Forelimb muscle (tissue), 1 donor: ENCODE measurements at places on chromosomes 3 and 15. TPM values are rescaled to one million over a fixed set of nuclear protein-coding genes. Genes with fewer than 3 reads are reported as not detected.

The GABRB3 gene
- 1.0 TPM for polyA plus RNA-seq

The CPN2 gene
- not detected for polyA plus RNA-seq

The ZNF80 gene
- not detected for polyA plus RNA-seq

The CISH gene
- polyA plus RNA-seq, result 12.0 TPM

GRCh38 chr3:16319307-16319706 is 54.3 kb downstream of the OXNAD1 start:
- DNase-seq, result no peak

GRCh38 chr15:84079885-84080777 is 155.4 kb upstream of the GOLGA6L4 start:
- DNase-seq, result no peak

GRCh38 chr15:101348015-101348414 is 53.0 kb upstream of the SNRPA1 start:
- DNase-seq, result no peak

DNA sequence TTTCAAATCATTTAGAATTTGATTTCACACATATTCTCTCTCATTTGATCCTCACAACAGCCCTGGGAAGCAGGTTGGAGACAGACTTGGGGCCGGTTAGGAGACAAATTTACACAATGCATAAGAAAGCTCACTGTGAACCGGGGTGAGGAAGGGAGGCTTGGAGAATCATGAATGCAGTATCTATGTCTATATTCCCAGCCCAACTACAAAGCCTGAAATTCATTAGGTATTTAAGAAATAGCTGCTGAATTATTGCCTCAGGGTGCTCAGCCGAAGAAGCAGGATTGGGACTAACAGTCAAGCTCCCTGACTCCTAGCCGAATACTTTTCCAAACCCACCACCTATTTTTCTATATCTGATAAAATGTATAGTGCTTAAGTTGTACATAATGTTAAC is 8.4 kb upstream of the GOLGA6C start:
- no peak for DNase-seq

- no peak for DNase-seq
These were observed 526.9 kb upstream of the NECTIN3 start for GRCh38 chr3:110544730-110545129.

DNA sequence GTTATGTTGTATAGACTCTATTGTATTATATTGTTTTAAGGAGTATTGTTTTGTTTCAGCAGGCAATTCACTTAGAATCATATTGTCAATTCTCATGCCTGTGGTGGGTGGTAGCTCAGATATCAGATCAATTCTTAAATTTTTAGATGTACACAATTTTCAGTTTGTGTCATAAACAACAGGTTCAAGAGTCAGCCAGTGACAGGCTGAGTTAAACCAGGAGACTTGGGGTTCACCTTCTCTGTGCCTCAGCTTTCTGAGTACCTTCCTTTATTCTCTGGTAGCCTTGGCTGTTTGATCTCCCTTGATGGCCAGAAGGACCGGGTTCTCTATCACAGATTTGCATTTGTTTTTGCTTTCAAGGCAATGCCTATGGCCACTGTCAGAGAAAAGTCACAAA is 199.9 kb upstream of the KCNMB2 start:
- no peak for DNase-seq

DNA sequence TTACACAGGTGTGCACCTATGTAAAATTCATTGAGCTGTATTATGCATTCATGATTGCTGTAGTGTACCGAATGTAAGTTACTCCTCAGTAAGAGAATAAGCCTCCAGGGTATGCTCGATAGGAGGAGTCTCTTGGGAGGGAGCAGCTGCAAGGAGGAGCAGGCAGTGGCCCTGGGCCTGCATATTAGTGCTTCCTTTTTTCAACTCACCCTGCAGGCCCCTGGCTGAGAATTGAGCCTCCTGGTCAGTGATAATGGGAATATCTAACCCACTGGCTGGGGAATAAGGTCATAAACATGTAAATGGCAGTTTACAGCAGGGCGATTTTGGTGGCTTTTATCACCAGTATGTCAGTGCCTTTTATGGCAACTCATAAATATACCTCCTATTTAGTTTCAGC is 21.7 kb upstream of the SFMBT1 start:
- no peak for DNase-seq

- no peak for DNase-seq
These were observed 409.8 kb downstream of the NTRK3 start for GRCh38 chr15:87846746-87847145.

GRCh38 chr3:44887101-44887500 is 12.7 kb downstream of the TGM4 start:
- DNase-seq, result no peak
